T-helper 2 cell (primary cell): ENCODE measurements at places on chromosomes 5 and 9.
A peak's percentile ranks its signal among the peaks of the same experiment; 100 is the strongest.

GRCh38 chr5:10343486-10343885 is 10.0 kb upstream of the MARCHF6 start:
- no peak for DNase-seq

GRCh38 chr5:60675286-60675685 is 24.7 kb downstream of the DEPDC1B start:
- DNase-seq, result no peak

- no peak for DNase-seq
Measured at GRCh38 chr9:78788101-78788500, 491.2 kb downstream of the PSAT1 start.

GRCh38 chr5:126468091-126468490 is 44.9 kb downstream of the GRAMD2B start:
- no peak for DNase-seq

GRCh38 chr5:172867761-172868435 is 33.8 kb downstream of the ERGIC1 start:
- no peak for DNase-seq

DNA sequence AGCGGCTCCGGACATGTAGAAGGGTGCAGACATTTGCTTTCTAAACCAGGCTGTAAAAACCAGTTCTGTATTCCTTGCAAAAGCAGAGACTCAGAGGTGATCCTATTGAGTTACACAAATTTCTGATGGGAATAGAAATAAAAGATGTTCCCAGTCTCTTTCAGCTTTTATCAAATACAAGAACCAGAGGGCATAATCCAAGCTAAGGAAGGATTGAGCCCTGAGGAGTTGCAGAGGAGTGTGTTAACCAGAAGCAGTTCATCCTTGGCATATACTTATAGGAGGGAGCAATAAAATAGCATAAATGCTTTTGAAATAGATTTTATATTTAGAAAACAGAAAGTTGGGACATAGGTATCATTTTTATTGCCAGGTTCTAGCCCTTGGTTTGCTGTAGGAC is 75.3 kb downstream of the KIF4B start:
- no peak for DNase-seq

DNA sequence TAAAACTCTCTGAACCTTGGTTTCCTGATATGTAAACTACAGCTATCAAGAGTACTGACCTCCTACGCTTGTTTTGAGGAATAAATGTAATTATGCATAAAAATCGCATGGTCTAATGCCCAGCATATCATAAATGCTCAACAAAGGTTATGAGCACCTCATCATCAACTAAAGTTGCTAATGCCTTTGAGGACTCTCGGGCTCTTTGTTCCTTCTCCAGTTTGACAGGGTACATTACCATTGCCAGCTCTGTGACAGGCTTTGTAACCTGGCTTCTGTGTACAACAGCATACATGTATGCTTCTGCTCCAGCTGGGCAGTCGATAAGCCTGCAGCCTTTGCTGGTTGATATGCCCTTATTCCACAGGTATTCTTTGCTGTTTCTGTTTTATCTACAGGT is 95.2 kb downstream of the C9orf152 start:
- DNase-seq, result no peak

DNA sequence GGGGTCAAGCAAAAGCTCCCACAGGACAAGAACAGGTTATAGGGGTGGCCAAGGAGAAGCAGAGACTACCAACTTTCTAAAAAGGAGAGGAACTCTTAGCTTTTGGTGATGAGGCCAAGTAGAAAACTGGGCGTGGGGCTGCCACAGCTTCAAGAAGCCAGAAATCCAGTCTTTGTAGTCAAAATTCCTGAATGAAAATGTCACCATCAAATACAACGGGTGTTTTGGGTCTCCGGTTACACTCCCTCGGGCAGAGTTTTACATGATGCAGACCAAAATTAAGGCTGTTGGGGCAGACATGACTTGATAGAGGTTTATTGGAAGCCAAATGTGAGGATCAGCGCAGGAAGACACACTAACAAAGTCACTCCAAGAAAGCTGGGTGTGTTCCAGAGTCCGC is 29.4 kb upstream of the N4BP3 start:
- DNase-seq, result no peak

GRCh38 chr9:28808042-28808441 is 1234.8 kb upstream of the C9orf72 start:
- no peak for DNase-seq

- peak; percentile 78 for DNase-seq
Measured at GRCh38 chr5:134555890-134556311, 30.4 kb downstream of the JADE2 start.

- no peak for DNase-seq
Measured at GRCh38 chr5:16957304-16958196, 21.5 kb upstream of the MYO10 start.

DNA sequence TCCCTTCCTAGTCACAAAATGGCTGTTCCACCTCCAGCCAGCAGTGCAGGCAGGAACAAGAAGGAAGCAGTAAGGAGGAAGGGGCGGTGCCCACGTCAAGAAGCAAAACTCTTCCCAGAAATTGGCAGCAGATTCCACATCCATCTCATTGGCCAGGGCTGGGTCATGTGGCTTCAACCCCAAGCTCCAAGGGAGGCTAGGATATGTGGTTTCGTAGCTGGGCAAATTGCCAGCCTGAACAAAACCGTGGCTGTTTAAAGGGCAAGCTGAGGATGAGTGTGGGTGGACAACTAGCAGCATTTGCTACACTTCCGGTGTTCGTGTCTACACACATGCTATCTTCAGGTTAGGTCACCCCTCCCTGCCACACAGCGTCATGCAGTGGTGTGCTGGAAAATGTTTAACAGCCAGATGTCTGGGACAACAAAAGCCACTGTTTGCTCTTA is 92.1 kb upstream of the MAP1B start:
- DNase-seq, result no peak

- no peak for DNase-seq
Measured at GRCh38 chr9:128055344-128056040, 11.6 kb downstream of the NAIF1 start.

DNA sequence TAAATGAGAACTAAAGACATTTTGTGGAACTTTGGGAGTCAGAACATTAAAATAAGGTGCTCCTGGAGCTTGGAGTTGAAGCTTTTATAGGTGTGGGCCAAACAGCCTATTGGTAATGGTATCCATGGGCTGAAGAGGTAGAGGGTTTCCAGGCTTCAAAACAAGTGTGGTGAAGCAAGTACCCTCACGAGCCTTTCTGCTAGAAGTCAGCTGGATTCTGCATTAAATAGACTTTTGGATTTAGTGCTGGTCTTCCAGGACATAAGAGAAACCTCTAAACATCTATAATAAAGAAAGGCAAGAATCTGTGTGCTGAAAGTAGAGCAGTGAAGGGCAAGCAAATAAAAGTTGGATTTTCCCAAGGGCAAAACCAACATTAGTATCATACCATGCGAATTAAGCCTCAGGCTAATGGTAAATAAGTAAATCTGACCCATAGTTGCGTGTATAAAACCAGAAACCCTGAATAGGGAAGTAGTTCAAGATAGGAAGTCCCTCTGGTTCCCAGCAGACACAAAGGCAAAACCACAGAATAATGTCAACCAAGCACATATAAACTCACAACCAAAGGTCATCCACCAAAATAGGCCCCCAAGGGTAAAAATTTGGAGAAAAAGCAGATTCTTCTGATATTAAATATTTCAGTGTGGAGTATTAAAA is 306.3 kb downstream of the TLE4 start:
- no peak for DNase-seq

- DNase-seq, result no peak
Measured at GRCh38 chr5:848671-849111, 2.1 kb downstream of the ZDHHC11 start.

GRCh38 chr5:154885439-154885838 is 27.0 kb downstream of the CNOT8 start:
- no peak for DNase-seq

GRCh38 chr5:128870923-128871322 is 94.4 kb upstream of the SLC27A6 start:
- no peak for DNase-seq

DNA sequence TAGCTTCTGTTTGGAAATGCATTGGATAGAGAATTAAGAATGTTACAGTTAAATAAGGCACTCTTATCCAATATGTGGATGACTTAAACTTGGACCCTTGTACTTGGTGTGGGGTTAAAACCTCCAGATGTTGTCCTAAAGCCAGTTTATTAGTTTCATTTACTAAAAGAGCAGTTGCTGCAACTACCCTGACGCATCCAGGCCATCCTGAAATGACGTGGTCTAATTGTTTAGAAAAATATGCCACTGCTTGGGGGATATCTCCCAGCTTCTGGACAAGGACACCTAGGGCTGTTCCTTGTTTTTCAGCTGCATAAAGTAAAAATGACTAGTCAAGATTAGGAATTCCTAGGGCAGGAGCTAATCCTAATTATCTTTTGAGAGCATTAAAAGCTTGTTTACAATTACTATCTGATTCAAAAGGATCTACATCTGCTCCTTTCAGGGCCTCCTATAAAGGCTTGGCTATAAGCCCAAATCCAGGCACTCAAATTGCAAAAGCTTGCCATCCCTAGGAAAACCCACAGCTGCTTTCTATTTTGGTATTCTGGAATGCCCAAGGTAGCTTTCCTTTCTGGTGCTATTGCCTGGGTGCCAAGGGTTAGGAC is 45.7 kb upstream of the SLCO4C1 start:
- DNase-seq, result no peak

DNA sequence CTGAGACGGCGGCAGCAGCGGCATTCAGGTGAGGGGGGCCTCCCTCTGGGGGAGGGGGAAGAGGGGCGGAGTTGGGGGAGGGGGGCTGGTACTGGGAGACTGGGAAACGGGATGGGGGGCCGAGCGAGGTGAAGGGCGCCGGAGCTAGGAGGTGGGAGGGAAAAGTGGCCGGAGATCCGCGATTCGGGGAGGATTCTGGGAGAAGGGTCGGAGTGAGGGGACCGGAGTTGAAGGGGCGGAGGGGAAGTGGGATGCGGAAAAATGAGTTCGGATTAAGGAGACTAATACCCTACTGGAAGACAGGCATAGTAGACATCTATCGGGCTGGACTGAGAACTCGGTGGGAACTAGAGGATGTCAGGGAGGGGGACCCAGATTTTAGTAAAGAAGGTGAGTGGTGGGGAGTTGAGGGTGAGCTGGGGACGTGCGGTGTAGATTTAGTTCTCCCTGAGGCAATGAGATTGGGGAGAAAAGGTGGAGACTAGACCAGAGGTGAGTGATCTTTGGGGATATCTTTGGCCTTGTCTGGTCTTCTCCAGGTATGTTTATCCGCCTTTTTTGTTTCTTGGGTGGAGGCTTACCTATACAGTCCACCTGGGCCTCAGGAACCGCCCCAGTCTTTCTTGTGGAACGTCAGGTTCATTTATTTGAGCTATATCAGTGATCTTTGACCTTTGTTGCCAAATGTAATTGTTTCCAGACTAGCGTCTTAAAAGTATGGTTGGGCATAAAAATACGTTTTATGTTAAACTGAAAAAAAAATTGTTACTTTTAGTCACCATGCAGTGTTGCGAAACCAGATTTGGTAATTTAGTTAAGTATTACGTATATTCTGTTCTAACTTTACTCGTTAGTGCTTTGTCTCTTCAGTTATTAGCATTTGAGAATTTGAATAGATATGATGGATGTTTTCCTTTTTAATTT is 632 bp downstream of the UBAP1 start:
- peak; percentile 22 for DNase-seq
